ENCODE measurements at places on chromosomes 1 and 21.
A peak's percentile ranks its signal among the peaks of the same experiment; 100 is the strongest.

DNA sequence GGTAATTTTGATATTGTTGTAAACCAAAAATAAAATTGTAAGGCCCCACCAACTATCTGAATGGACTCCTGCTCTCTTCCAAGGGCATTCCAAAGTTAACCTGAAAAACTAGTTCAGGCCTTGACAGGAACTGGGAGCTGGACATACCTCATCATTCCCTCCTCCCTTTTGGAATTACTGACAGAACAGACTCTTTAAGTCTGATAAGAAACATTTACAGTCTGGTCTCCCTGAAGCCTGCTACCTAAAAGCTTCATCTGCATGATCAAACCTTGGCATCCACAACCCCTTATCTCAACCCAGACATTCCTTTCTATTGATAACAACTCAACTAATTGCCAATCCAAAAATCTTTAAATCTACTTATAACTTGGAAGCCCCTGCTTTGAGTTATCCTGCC, 123.8 kb downstream of the TLR5 start:
- DNase-seq: no peak

GRCh38 chr1:51686450-51686849, 69.6 kb downstream of the OSBPL9 start:
- no peak for DNase-seq

DNA sequence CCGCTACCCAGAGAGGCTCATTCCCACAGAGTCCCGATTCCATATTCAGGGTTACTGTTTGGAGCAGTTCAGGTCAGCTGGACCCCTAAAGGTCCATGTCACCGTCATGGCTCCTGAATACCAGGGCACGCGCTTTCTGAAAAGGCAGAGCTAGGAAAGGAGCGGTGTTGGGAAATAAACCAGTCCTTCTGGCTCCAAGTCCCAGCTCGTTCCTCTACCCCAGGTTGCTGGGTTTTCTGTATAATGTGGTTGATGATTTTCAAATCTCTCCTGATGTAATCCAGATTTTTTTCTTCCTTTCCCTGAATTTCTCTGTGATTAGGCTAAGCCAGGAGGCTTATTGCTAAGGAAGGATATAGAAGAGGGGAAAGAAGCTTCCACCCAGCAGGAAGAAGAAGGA, 14.0 kb upstream of the PKP1 start:
- no peak for DNase-seq

DNA sequence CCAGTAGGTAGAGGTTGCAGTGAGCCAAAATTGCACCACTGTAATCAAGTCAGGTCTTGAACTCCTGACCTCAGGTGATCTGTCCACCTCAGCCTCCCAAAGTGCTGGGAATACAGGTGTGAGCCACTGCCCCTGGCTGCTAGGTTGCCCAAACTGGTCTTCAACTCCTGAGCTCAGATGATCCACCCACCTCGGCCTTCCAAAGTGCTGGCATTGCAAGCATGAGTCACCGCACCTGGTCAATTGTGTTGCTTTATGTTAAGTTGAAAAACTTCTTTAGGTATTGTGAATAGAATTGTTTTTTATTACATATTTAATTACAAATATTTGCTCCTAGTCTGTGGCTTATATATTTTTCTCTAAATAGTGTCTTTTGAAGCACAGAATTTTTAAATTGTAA, 80.5 kb downstream of the PRKAB2 start:
- DNase-seq: no peak

DNA sequence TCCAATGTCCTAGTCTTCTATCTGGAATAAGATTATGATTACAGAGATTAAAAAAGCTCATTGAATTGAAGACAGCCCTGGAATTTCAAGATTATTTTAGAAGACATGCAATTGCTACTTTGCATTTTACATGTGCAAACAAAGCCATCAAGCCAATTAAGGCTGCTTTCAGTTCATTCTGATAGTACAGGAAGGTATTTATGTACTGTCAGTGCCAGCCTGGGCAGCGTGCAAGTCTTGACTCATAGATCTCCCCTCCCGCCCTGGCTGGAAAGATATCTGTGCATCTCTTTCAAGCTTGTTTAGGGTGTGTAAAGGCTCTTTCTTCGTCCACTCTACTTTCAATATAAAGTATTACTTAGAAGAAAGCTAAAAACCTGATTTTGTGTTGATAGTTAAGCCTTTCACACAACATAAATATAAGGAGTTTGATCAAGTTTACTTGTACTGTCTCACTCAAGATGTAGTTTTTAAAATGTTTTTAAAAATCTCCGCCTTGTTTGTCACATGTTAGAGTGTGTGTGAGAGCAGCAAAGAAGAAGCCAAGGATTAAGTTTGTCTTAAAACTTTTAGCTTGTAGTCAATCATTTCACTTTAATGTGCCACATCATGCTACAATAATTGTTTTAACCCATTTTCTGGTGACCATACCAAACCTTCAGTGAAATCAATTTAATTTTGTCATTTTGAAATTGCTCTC, 13.6 kb upstream of the LYPLAL1 start:
- DNase-seq: no peak

GRCh38 chr1:225612287-225612686, 40.6 kb downstream of the ENAH start:
- no peak for DNase-seq

DNA sequence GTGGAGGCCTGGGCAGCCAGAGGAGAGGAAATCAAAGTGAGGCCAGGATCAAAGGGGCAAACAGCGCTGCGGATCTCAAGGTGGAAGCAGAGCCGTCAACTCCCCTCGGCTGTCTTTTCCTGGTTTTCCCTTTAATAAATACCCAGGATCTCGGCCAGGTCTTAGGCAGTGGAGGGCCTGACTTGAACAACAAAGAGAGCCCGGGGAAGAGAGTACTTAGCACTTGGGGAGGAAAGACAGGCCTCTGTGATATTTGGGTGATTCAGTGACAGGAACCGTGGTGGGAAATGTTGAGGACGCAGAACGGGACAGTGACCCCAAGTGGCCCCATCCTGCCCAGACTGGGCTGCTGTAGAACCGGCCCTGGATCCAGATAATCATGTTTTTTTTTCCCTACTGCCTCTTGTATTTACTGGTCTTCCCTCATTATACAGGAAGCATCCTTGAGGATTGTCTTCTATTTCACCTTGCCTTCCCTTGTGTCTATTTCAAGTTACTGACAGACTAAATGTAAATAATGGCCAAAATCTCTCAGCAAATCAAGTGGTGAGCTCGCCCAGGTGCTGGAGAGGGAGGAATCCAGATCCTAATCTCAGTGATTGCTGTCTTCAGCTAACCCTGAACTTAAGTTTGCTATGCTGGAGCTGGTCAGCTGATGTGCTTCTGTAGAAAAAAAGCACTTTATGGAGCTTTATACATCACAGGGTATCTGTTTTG, 2.8 kb upstream of the MIXL1 start:
- no peak for DNase-seq

DNA sequence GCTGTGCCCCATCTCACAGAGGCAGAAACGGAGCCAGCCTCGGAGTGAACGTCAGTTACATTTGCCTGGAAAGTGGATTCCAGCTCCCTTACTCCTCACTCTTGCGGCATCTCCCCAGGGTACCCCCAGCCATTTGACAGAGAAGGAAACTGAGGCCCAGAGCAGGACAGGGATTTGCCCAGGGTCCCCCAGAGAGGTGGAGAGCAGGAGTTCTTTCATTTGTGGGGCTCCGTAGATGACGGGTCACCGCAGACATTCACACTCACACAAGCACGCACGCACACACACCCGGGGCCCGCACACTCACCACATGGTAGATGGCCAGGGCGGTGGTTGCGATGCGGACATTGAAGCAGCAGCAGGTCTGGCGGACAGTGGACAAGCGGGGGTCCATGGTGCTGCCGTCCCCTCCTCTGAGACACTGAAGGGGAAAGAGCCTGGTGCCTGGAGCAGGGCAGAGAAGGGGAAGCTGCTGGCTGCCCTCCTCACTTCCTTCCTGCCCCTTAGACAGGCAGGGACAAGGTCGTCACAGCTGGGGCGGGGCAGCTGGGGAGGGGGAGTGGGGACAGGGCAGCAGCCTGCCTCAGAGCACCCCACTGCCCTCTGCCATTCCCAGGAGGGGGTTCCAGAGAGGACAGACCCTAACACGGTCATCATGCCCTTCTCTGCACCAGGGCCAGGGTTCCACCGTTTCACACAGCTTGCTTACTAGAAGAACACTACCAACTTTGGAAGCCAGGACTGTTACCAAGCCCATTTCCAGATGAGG, at the start of gene LAPTM5:
TSS of gene LAPTM5 (minus strand) at position 423 of the 769 bp plus-strand sequence. CDS start at position 394, 29 bp downstream.
- peak; percentile 74 for DNase-seq

GRCh38 chr1:65148548-65149350, 746 bp downstream of the AK4 start:
- DNase-seq: peak; percentile 69

- no peak for DNase-seq
Observed at GRCh38 chr1:69055194-69055593, 512.5 kb upstream of the LRRC7 start.

GRCh38 chr21:27495836-27496235, 528.9 kb upstream of the ADAMTS5 start:
- DNase-seq: no peak

GRCh38 chr1:201893431-201893830, 4.7 kb downstream of the SHISA4 start:
- no peak for DNase-seq

- no peak for DNase-seq
Observed at GRCh38 chr1:49036700-49037099, 260.0 kb upstream of the BEND5 start.

- DNase-seq: no peak
Observed at GRCh38 chr1:180691322-180691913, 59.6 kb downstream of the XPR1 start.

GRCh38 chr1:55284856-55285255, 69.7 kb upstream of the USP24 start:
- peak; percentile 43 for DNase-seq

DNA sequence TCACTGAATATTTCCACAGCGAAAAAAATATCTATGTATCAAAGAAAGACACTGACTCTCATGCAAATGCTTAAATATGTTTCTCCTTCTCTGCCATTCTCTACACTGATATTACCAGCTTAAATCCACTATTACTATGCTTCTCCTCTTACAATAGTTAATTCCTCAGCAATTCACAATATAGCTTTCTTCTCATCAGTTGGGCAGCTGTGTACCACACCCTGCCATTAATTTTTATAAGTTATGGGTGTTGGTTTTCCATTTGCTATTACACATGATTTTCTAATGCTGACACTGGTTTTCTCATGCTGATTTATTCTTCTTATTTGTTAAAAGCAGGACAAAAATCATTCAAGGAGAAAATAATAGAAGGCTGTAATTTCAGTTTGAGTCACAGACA, 251.8 kb downstream of the TBX15 start:
- DNase-seq: no peak
